ENCODE measurements at places on chromosomes 7 and 10.

DNA sequence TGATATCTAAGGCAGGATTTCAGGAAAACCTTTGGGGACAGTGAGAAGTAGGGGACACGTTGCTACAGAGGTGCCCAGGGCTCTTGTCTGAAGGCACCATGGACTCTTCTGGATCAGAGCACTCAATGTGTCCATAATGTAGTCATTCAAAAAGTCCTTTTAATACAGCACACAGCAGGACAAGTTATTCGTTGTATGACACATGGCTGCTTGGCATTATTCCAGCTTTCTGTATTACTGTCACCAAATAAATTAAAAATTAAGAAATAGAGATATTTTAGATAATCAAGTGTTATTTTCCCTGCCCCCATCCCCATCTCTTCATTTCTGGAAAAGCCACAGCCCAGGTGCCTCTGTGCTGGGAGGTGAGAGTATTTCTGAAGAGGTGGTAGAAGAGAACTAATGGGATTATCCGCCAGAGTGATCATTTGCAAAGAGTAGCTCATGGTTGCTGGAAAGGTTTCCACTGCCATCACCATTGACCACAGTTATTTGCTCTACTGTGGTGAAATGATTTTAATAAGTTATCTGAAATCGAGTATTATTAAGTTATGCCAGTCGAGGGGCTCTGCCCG lies 83.0 kb downstream of the CXCL12 start:
- DNase-seq = no peak

GRCh38 chr7:20113427-20114027 lies 103.7 kb downstream of the MACC1 start:
- DNase-seq = no peak

DNA sequence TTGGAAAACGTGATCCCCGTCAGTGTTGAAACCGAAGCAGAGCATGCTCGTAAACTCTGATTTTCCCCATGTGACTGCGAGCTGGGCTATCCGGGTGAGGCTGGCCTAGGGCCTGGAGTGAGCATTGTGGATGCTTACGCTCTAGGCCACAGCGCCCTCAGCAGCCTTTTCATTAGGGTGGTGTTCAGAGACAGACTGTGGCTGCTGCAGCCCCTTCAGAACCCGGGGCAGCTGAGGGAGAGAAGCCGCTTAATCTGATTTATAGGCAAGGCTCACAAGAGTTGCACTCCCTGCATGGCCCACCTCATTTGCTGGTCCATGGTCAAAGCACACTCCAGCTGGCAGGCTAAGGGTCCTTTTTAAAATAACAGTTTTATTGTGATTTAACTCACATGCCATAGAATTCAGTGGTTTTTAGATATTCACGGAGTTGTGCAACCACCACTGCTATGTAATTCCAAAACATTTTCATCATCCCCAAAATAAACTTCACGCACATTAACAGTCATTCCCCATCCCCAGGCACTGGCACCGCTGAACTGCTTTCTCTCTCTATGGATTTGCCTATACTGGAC lies 72.5 kb downstream of the SYPL1 start:
- no peak for DNase-seq

DNA sequence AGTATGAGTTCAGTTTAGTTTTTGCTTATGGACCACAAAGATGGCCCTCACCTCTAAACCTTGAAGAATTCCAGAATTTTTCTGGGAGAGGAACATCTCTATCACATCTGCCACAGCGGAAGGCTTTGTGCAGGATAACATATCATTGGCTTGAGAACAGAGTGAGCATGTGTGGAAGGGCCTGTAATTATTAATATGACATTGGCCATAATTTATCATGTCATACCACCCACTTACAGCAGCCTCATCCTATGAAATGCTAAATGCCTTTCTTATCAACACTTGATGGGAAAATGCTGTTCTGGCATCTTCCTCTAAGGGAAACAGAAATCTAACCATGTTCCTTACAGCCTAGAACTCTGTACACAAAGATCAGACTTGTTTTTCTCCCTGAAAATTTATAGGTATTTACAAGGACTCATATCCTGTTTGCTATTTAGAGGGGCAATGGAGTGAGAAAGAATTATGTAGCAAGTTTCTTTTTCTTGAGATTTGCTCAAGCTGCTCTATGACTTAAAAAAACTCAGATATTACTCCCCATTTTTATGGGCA lies 817.3 kb downstream of the LRMDA start:
- no peak for DNase-seq

DNA sequence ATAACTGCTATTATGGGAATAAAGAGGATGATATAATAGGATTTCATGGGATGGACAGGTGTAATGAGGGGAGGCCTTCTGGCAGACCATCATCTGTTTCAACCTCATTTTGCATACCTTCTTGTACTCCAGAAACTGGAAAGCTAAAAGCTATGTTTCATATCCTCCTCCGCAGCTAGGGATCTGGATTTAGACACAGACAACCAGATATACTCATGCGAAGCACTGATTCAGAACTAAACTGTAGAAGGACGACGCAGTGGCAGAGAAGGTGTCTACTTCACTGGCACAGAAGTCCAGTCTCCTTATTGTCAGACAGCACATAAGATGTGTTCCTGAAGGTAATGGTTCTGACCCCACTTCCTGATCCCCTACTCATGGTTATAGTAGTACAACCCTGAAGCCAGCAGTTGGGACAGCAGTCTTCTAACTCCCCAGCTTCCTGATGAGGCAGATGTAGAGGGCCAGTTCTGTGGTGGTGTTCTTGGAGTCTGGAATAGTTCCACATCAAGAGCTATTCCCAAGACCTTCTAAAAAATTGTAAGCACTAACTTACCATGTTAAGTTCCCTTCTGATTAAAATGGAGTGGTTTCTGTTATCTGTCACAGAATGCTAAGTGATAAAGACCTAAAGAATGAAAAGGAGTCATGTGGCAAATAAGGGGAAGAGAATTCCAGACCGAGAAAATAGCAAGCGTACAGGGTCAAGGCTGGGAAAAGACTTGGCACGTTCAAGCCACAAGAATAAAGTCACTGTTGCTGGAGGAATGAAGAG lies 550.3 kb downstream of the GRM8 start:
- no peak for DNase-seq

DNA sequence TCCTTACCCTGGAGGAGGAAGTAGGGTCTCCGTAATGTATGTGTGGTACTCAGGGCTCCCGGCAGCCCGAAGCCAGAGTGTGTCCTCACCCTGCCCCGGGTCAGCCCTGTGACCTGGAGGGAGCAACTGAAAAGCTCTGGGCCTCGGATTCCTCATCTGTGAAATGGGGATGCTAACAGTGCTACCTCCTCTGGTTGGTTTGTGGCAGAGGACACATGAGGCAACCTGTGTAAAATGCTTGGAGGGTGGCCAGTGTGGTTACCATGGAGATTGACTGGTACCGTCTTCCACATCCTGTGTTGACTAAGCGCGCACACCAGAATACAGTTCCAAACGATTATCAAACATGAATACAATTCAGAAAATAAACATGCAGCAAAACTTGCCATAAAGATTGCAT lies 163.8 kb upstream of the KLF6 start:
- DNase-seq = peak; percentile 36

DNA sequence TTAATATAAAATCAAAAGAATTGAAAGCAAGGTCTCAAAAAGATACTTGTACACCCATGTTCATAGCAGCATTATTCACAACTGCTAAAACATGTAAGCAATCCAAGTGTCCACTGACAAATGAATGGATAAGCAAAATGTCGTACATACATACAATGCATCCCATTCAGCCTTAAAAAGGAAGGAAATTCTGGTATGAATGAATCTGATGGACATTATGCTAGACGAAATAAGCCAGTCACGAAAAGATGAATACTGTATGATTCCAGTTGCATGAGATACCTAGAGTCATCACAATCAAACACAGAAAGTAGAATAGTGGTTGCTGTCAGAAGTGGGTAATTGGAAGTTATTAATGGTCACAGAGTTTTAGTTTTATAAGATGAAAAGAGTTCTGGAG lies 9.5 kb upstream of the TAC1 start:
- DNase-seq = no peak

DNA sequence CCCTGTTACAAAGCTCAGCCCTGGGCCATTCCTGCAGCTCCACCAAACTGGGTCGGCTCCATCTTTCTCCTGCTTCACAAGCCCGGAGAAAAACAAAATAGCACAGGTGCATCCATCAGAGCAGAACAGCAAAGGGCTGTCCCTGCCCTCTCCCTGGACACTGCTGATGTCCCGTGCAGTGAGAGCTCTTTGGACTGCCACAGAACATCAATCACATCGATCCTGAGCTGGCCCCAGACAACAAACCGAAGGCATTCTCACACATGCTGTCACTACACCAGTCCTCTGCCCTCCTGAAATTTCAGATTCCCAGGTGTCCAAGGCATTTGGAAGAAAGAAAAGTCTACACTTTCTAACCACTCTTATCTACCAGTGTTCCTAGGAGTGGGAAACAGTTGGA lies 427.1 kb upstream of the ZMIZ1 start:
- no peak for DNase-seq

GRCh38 chr10:7872041-7872442 lies 53.7 kb downstream of the TAF3 start:
- DNase-seq = no peak

DNA sequence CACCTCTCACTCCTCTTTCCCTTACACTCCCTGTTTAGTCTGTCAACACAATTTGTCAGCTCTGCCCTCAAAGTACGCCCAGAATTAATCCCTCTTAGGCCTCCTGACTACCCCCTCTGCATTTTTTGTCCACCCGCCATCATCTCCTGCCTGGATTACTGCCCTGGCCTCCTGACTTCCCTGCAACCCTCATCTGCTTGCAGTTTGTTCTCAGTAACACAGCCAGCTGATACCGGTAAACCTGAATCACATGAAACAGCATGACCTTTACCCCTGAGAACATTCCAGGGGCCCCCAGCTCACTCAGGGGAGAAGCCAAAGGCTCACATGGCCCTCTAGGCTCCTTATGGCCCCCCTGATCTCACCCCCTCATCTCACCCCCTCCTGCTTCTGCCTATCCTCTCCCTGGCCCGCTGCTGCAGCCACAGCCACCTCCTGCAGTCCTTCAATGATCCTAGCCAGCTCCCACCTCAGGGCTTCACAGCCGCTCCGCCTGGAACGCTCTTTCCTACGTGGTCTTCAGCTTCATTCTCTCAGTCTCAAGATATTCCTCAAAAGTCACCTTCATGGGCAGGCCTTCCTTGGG lies 8.9 kb downstream of the C10orf53 start:
- no peak for DNase-seq

DNA sequence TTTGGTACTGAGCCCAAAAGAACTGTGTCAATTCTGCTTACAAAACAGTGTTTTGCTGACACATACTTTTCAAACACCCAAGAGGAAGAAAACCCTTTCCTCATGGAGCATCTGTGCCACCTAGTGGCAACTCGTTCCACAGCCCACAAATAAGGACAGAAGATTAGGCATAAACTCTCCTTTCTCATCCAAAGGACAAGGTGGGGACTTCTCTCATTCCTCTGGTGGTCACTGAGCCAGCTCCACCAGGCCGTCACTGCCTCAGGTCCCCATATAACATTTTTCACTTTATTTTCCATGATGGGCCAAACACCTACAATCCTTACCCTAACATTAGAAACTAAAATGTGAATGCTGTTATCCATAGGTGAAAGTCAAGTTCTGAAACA lies 76.9 kb downstream of the RNF216 start:
- peak; percentile 52 for DNase-seq

GRCh38 chr10:22906767-22907166 lies 21.1 kb upstream of the ARMC3 start:
- DNase-seq = no peak

DNA sequence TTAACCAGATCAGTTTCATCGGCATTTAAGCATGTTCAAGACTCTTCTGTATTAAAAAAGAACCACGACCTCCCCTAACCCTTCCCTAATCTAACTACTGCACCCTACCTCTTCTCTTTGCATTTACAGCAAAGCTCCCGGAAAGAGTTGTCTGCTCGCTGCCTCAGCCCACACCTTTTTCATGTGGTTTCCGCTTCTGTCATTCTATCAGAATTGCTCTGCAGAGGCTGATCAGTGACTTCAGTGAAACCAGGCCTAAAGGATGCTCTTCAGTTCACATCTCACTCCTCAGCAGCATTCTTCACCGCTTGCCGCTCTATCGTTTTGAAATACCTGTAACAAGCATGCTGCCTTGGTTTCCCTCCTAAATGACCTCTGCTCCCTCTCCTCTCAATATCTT lies 160.9 kb downstream of the SDK1 start:
- peak; percentile 24 for DNase-seq

- DNase-seq = no peak
Observed at GRCh38 chr7:28685242-28685643, 272.9 kb downstream of the TRIL start.

DNA sequence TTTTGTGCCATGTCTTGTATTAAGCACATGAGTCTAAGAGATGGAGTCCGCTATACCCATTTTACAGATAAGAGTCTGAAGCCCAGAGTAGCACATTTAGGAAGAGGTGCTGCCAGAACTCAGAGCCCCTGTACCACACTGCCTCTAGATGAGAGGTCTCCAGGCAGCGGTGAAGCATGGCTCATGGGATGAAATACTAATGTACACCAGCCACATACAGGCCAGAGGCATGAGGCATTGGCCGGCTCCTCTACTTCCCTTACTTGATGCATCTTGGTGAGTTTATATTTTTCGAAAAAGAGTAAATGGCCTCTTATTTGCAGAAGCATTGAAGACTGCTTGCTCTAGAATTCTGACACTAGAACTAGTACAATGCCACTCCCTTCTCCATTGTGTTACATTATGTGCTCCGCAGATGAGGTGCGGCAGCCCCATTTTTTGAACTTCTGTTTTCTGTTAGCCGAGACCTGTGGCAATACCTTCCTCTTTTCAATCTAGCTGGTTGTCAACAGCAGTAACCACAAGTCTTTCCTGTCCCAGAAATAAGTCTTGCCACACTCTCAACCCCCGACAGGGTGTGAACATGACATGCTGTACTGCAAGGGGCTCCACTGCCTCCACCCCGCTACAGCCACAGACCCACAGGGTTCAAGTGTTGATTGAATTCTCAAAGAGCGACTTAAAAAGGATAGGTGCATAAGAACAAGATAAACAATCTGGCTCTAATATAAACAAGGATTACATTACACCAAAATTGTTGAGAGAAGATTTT lies 145.3 kb downstream of the CELF2 start:
- peak; percentile 57 for DNase-seq
